ENCODE measurements at places on chromosomes 11 and 22.

DNA sequence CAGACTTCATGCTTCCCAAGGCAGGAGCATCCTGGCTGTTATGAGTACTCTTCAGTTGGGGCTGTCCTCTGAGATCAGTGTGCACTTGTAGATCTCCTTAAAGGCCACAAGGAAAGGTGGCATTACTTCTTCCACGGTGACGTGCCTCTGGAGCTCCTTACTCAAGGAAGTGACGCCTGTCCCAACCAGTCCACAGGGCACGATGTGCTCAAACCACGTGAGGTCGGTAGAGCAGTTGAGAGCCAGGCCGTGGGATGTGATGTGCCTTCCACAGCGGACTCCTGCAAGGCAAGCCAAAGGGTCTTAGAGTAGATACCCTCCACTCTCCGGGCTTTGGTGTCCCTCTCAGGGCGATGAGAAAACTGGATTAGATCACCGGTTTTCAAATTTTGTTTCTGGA, 1.4 kb downstream of the LIPT2 start:
- no peak for DNase-seq

DNA sequence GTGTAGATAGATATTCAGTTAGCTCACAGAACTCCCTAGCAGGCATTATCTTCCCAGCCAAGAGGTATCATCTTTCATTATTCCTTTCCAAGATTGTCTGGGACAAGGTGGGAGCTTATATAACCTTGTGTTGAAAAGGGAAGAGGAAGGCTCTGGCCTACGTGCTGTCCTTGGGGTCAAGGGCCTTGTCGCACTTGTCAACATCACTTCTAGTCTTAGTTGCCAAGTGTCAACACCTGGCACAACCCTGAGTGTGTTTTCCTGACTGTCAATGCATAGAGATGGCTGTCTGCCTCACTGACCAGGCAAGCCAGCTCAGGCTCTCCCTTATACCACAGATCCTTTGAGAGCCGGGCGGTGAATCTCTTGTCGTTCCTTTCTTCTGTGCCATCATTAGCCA, 331.9 kb downstream of the CNTN5 start:
- no peak for DNase-seq

- no peak for DNase-seq
These were observed 181.0 kb downstream of the INSC start for GRCh38 chr11:15295695-15296094.

GRCh38 chr11:59145534-59145933, 2.9 kb downstream of the FAM111A start:
- no peak for DNase-seq

GRCh38 chr11:6733326-6734275, 38.2 kb downstream of the OR2AG2 start:
- DNase-seq, result no peak

DNA sequence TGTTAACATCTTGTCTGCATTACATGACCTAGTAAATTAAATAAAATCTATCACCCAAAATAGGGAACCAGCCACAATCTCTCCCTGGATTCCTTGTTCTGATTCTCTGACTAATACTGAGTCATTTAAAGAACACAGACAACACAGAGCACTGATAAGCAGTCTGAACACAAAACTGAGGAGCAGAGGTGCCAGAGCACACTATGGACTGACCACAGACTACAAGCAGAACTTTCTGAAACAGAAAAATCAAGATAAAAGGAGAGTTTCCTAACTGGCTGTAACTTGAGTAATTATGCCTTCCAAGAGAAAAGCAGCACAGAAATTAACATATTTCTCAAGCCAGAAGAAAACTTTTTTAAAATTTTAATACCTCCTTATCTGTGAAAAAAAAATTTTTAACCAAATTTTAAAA, 128.8 kb downstream of the SGSM3 start:
- DNase-seq, result no peak

DNA sequence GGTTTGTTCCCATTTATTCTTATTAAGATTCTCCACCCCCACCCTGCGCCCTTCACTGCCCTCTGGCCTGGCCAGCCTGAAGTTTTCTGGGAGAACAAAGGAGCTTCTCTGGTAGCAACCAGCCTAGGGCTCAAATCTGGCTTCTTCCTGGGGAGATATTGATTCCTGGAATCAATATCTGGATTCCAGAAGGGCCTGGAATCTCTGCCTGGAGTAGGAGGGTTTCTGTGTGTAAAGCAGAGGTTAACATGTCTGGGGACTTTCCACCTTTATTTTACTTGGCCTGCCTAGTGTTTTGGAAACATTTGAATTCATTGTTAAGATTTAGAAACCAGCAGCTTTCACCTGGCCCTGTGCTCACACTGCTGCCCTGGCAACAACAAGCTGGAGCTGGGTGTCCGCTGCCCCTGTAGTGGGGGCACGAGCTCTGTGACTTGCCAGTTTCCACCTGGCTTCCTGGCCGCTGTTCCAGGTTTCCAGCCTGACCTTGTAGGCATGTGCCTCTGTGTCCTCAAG, 5.5 kb downstream of the C11orf91 start:
- DNase-seq, result peak; percentile 81
